Naive thymus-derived CD8-positive, alpha-beta T cell (primary cell): ENCODE measurements at places on chromosomes 5 and 9. TPM values are rescaled to one million over a fixed set of nuclear protein-coding genes. Genes with fewer than 3 reads are reported as not detected.

- DNase-seq = no peak
Measured at GRCh38 chr5:169869066-169869465, 111.2 kb downstream of the INSYN2B start.

DNA sequence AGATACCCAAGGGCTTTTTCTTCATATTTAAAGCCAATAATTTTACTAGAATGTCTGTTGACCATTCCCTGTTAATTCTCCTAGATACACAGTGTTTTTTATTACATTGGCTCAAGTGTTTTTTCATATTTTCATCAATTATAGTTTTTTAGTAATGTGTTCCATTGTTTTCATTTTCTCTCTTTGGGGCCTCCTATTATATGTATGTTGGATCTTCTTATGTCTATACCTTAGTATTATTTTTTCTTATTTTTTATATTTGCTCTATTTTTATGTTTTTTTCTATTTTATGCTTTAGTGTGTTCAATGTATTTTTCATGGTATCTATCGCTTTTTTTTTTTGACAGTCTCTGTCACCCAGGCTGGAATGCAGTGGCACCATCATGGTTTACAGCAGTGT is 7.5 kb downstream of the KIAA1958 start:
- no peak for DNase-seq

HAND1 gene
- not detected for total RNA-seq

PCDHAC2 gene
- total RNA-seq = not detected
